ENCODE measurements at places on chromosomes 5 and 9.

- DNase-seq, result no peak
These were observed 39.7 kb downstream of the FABP6 start for GRCh38 chr5:160269017-160269416.

DNA sequence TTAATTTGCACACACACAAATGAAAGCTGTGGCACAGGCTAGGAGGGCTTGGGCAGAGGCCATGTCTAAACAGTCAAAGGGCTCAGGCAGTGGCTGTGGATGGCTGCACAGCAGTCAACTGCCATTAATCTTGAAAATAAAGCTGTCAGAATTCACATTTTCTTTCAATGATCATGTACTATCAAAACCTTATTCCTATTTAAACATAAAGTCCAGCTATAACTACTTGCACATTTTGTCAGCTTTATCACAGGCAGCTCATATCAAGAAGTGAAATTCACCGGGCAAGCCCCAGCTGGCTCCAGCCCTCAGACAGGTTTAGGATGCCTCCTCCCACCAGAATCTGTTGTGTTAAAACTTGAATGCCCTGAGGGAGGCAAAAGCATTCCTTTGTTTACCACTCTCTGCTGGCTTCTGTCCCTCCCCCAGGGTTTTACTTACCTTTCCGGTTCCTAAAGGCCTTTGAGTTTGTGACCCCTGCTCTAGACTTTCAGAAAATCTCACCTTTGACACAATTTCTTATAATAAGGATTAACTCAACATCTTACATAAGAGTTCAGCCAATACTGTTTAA lies 54.9 kb upstream of the GRAMD2B start:
- no peak for DNase-seq

- DNase-seq, result peak; percentile 17
These were observed 726.4 kb upstream of the GRAMD2B start for GRCh38 chr5:125696762-125697161.

GRCh38 chr5:34698754-34699153 lies 42.6 kb downstream of the RAI14 start:
- no peak for DNase-seq

GRCh38 chr9:89801341-89801740 lies 196.5 kb downstream of the GADD45G start:
- no peak for DNase-seq

DNA sequence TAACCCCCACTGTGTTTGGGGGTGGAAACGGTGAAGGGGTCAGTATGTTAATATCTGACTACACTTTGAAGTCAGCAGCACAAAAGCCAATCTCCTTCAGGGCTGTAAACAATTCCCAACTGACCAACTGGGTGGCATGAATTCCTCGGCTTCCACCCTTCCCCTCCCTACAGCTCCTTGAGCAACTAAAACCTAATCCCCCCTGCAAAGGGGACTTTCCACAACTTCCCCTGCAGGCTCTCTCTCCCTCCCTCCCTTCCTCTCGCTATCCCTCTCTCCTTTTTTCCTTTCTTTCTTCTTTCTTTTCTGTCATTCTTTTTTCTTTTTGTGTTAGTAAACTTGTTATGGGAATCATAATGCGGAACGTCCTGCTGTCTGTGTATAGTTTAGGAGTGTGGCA lies 65.1 kb upstream of the PTCH1 start:
- no peak for DNase-seq

DNA sequence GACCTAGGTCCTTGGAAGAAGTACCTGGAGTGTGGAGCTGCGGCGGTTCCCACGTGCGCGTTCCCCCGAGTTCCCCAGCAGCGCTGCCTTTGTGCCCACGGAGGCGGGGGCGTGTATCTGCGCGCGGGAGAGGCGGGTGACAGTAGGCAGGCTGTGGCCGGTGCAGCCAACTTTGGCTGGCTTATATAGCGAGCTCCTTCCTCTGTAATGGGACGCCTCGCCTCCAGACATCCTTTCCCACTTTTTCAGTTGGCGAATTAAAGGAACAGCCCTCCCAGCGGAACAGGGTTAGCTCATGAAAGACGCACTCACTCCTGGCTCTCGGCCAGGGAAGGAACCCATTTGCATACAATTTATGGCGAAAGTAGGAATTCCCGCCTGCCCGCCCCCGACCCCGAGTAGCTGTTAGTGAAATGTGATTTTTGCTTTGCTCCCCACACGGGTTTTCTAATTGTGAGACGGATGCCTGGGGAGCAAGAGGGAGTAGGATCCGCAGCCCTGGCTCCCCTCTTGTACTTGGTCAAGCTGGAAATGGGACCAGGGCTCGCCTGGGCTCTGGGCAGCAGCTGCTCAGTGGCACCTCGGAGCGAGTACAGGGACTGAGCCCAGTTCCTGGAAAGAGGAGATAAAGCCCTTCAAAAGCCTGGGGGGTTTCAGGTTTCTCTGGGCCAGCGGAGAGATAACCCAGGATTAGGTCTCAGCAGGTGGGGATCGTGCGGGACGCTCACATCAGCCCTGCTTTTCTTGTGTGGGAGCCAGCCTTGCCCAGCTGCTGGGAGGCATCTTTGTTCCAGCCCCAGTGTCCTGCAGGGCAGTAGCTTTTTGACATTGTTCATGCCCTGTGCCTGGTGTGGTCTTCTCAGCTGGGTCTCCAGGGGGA lies at the start of gene TNC:
Gene TNC (minus strand): TSS at position 159 of the 880 bp plus-strand sequence. CDS start 27,139 bp downstream, outside the sequence.
- peak; percentile 81 for DNase-seq

DNA sequence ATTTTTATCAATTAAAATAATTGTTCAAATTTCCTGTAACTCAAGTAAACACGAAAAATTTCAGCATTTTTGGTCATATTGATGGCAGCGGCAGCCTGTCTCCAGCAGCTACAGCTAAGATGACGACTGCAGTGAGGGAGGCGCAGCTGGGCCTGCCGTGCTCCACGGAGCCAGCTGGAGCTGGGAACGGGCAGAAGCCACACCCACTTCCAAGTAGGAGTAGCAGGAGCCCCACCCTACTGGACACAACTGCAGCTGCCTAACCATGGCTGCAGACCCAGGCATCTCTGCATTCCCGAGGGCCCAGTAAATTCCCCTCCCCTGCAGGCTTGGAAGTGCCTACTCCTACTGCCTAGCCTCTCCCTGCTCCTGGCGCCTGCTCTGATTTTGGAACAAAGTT lies 2031.7 kb downstream of the EFNA5 start:
- DNase-seq, result no peak
